Urinary bladder (tissue), 4 donors: ENCODE measurements at places on chromosomes 4 and X. TPM values are rescaled to one million over a fixed set of nuclear protein-coding genes. Genes with fewer than 3 reads are reported as not detected.

Gene TEC
- polyA plus RNA-seq: 0.67 TPM

DNA sequence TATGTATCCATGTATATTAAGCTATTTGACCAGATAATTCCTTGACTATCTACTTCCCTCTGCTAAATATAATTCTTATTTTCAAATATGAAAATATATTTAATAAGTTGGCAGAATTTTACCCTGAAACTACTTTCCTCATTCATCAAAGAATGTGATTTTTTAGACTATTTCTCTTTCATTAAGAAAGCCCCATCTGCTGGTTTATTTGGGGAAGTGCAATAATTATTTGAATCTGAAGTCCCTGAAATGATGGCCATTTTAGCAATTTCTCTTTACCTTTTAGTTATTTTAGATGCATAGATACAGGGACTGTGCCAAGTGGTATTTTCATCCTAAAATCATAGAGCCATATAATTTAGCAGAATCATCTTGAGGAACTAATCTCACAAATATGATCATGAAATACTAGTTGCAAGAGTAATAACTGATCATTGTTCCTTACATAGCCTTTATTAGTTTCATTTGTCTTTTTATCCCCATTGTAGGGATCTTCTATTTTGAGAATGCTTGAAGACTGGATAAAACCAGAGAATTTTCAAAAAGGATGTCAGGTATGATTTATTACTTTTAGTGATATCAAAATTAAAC is 39.0 kb downstream of the ENPEP start:
- DNase-seq: no peak

GRCh38 chr4:48778431-48779094 is 1.5 kb downstream of the FRYL start:
- no peak for DNase-seq

DNA sequence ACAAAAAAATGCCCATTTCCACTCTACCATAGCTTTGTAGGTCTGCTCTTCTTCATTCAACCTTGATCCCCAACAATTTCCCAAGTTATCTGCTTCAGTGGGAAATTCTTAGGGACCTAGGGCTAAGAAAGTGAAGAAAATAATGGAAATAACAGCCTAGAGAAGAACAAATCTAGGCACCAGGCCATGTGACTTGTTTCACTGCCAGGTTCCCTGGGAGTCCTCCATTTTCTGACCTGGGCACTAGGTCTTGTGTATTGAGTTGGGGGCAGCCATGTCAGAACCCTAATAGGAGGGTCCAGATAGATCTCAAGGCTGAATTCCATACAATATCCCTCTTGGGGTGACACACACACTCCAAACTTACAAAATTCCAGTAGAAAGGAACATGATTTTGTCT is 194.6 kb upstream of the STK26 start:
- DNase-seq: no peak

- DNase-seq: no peak
Measured at GRCh38 chr4:21697583-21697982, 251.0 kb downstream of the KCNIP4 start.

DNA sequence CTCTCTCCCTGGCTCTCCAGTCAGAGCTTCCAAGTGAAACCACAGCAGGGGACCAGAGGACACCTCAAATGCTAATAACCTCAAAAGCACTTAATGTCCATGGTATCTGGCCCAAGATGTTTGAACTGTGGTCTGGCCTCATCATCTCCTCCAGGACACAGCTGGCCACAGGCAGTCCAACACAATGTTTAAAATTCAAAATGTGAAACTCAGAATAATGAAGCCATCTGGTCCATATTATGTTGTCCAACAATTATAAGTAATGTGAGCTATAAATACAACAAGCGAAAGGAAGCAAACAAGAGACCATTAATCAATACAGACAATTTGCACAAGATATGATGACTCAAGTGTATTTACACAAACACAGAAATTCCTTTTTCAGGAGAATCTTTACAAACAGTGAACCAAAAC is 90.7 kb upstream of the S100G start:
- no peak for DNase-seq

DNA sequence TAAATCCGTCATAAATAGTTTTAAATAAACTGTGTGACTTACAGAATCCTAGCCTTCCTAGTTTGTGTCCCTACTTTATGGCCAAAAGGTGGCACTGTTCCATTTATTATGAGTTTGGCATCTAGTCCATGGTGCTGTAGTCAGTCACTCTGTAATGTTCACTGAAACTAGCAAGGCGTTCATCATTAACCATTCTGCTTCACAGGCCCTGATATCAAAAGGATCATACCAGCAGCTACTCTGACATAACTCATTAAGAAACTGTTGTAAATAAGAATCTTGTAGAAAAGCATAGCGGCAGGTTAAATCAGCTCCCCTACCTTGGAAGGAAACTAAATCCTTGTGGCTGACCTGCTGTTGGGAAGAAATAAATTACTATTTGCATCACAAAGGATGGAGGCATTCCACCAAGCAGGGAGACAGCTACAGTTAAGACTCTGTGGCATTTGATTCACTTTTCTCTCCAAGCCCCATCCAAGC is 919.6 kb upstream of the DIAPH2 start:
- no peak for DNase-seq

GRCh38 chrX:28391528-28391927 is 195.7 kb upstream of the IL1RAPL1 start:
- no peak for DNase-seq

GRCh38 chr4:52367282-52367830 is 291.7 kb downstream of the USP46 start:
- no peak for DNase-seq

DNA sequence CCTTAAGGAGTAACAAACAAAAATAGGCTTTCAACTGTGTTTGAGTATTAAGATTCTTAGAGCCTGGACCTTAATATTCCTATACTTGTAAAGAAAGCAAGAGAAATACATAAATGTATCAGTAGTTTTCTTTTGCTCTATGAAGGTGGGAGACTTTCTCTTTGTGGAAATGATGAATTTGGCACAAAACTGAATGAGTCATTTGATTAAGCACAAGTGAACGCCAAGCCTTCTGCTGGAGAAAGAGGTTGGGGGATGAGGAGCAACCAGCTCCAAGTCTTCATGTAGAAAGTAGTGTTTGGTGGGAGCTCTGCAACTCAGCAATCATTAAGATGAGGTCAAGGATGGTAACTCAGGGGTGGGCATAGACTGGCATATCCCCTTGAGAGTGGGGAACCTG is 49.6 kb downstream of the MEPE start:
- DNase-seq: no peak

GRCh38 chrX:108131471-108131870 is 39.9 kb downstream of the ATG4A start:
- DNase-seq: no peak
